HuH-7.5 (cell line): ENCODE measurements at places on chromosomes 12 and 14.

GRCh38 chr12:122042910-122043309, 21.2 kb downstream of the BCL7A start:
- no peak for DNase-seq

DNA sequence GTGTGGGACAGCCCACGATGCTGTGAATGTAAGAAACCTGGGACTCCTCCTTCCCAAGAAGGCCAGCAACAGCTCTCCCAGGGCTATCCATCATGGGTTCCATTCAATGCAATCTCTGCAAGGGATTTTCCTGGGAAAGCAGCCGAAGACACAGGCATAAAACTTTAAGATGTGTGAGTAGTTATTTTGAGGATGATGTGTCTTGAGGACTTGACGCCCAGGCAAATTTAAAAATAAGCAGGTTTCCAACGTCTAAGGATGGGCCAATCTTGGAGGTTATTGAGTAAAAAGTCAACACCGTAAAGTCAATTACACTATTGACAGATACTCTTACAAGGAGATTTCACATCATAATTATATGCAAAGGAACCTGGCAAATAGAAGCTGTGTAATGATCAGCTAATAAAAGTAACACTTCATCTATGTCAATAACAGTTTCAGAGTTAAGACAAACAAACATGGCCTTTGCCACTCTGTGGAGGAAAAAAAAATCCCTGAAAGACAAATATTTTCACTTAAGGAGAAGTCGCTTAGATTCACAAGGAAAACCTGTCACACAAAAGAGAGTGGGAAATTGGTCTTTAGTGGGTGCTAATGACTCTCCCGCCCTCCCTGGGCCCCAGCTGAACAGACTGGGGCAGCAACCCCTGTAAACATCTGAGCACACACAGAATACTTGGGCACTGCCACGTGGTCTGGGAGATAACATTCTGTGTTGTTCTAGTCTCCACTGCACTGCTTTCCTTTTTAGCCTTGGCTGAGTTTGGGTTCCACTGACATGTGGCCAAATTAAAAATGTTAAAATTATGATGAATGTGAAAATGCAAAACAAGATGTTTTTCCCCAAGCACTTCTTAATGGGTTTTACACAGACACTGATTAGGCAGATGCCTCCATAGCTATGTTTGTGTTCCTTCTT, 240.9 kb downstream of the FOXN3 start:
- DNase-seq, result no peak

- DNase-seq, result no peak
Observed at GRCh38 chr12:14921218-14921617, 17.1 kb downstream of the ERP27 start.

DNA sequence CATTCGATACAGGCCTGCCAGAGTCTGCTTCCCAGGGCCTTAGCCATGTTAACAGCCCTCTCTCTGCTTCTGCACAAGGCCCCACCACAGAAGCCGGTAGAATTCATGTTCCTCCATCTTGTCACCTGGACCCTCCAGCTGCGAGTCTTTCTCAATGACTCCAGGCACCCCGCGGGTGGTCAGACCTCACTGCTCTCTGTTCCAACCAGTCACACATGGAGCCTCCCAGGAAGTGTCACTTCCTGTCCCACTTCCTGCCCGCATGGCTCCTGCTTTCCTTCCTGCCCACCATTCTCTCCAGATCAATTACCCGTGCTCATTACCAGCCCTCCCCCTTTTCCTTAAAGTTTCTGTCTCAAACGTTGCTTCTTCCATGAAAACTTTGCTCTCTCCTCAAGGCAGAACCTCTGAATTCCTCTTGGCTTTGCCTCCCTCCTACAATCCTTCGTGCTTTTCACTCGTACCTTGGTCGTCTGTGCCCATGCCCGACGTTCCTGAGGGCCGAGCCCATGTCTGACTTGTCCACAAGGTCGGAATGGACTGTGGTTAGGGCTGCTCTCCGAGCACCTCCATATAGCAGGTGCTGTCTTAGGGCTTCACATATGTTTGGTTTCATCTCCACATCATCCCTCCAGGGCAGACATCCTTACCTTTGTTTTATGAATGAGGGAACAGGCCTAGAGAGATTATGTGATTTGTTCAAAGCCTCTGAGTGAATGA, 172.1 kb downstream of the TSPAN9 start:
- no peak for DNase-seq

DNA sequence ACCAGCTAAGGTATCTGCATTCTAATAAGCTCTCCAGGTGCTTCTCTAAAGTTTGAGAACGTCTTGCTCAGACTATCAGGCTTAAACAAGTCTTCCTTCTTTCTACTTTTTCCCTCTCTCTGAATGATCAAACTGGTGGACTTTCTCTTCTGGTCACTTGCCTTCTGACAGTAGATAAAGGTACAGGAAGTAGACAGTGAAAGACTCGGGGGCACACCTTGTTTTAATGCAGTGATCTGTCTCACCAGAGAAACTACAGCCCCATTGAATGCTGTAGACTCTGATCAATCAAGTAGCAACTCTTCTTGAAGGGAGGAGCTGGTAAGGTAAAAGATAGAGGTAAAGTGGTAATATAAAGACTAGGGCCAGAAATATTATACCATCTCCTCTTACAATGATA, 48.1 kb upstream of the ATXN7L3B start:
- DNase-seq, result no peak

DNA sequence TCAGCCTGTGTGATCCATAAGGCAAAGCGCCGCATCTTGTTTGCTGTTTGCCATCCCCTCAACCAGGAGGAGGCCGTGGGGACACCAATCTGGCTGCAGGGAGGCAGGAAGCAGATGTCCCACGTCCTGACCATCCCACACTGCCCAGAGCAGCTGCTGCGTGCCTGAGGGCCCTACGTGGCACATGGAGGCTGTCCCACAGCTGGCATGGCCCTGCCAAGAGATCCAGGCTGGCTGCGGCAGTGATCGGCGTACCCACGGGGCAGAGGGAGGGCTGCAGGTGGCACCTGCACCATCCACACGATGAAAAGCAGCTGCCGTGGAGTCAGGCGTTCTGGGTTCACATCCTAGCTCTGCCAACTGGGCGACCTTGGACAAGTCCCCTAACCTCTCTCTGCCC, 42.0 kb downstream of the NCOR2 start:
- no peak for DNase-seq

- no peak for DNase-seq
Observed at GRCh38 chr12:107033758-107034739, 47.1 kb upstream of the MTERF2 start.

DNA sequence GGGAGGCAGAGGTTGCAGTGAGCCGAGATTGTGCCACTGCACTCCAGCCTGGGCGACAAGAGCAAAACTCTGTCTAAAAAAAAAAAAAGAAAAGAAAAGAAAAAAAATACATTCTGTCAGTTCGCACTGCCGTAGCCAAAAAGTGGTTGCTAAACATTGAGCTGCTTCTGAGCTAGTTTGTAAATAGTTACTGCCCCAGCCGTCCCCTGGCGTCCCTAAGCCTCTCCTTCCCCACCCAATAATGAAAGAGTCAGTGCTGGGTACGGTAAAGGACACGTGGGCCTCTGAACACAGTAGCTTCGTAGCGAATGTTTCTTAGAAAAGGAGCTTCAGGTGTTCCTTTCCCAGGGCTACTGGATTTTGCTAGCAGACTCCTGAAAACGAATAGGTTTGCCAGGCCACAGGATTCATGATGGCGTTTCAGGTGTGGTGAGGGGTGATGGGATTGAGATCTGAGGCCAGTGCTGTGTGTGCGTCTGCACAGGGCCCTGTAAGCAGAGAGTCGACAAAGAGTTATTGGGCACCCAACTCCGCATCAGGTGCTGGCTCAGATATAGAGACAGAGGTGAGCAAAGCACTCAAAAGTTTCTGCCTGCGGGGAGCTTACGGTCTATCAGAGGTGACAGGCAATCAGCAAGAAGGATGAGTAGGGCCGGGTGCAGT, 94.1 kb downstream of the LGMN start:
- DNase-seq, result no peak

GRCh38 chr12:27644158-27644845, 51.9 kb upstream of the REP15 start:
- no peak for DNase-seq

DNA sequence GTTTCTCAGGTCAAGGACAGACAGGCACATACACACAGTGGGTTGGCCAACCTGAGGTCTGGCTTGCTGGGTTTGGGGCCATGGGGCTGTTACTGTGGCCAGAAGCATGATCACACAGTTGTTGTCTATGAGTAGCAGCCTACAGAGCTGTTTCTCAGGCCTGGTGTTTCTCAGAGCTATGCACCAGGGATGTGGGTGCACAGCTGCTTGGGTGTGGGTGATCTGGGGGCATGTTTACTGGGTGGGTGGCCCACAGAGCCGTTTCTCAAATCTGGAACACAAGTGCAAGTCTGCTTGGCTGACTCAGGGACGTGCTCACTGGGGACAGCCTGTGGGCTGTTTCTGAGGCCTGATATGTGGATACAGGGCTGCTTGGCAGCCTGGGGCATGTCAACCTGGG, 23.1 kb upstream of the PALS1 start:
- DNase-seq, result no peak

- DNase-seq, result no peak
Observed at GRCh38 chr12:18551701-18552100, 186.1 kb downstream of the PLCZ1 start.

- peak; percentile 87 for DNase-seq
Observed at GRCh38 chr12:51847643-51848325, 734 bp downstream of the FIGNL2 start.

- no peak for DNase-seq
Observed at GRCh38 chr14:68040633-68041369, 221.2 kb downstream of the RAD51B start.

DNA sequence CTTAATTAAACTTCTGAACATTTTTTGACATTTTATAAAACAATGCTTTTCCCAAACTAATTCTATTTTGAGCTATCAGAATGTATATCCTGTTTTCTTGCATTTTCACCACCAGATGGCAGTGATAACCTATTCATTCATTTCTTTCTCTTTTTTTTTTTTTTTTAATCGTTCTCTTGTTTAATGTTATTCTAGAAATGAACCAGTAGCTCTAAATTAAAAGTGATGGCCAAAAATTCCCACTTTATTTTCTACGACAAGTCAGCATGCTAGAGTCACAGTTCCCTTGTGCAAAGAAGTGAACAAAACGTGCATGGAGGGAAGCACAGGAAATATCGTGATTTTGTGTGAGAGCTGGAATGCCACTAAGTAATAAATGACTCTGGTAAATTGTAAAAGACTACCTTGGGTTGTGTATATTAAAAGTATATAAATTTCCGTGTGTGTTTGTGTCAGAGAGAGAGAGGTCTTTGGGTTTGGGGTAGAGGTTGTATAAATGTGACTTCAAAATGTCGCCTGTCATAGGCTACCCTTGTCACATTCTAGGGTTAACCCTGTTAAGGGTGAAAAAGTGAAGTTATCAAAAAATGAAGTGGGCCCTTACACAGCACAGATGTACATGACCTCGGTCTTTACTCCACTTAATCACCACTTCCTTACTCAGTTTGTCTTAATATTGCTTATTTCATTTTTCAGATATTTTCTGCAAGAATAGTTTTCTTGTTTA, 40.4 kb upstream of the LDHB start:
- no peak for DNase-seq

DNA sequence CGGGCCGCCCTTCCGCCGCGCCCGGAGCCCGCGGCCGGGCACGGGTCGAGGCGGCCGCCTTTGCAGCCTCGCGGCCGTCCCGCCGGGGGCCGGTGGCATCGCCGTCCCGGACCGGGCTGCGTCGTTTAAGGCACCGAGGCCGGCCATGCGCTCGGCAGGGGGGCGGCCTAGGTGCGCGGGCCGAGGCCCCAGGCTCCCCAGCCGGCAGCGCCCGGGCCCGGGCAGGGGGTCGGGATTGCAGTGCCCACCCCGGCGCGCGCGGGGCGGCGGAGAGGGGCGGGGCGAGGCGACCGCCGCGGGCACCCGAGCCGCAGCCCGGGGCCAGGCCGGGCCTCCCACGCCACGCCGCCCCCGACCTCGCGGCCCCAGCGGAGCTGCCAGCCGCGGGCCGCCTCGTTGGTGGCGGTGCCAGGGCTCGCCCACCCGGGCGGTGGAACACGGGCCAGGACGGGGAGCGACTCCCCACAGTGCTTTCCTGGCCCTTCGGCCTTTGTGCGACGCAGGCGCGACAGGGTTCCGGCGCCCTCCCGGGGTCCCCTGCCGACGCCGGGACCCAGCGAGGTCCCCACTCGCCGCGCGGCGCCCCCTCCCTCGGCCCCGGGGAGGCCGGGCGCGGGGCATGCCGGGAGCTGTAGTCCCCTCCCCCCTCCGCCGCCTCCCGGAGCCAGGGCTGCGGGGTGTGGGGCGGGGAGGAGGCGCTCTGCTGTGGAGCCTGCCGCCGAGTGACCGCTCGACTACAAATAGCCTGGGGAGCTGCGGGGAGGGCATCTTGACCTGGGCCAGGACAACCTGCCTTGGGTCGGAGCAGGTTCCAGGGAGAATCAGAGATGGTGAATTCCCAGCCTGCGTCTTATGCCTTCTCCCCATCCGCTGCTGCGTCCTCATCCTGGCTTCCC, 769 bp downstream of the FKBP4 start:
- peak; percentile 94 for DNase-seq

DNA sequence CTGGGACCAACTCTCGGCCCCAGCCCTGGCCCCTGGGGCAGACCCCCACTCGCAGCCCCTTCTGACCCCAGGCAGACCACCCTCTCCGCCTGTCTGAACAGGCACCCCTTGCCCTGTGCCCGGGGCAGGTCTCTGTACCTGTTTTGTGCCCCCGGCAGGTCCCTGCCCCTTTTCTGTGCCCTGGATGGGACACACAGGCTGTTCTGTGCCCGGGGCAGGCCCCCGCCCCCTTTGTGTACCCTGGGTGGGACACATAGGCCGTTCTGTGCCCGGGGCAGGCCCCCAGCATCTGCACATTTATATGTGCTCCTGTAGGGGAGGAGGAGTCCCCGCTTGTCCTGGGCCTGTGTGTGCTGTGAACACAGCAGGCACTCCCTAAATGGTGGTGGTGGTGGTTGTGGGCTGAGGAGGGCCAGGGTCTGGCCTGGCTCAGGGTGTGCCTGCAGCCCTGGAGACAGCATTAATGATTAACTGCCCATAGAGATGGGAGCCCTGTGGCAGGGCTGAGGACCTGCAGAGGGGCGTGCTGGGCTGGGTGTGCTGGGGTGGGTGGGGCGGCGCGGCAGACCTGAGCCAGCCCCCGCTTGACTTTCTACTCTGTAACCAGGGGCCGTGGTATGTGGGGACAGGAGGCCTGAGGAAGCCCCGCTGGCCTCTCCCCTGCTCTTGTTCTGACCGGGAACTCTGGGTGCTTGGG, 3.7 kb downstream of the FBRSL1 start:
- peak; percentile 98 for DNase-seq

GRCh38 chr12:4567073-4567881, 5.3 kb downstream of the DYRK4 start:
- no peak for DNase-seq

GRCh38 chr14:88026890-88027289, 22.0 kb downstream of the GPR65 start:
- DNase-seq, result no peak
